ENCODE measurements at places on chromosomes 12 and 14.

- no peak for DNase-seq
Measured at GRCh38 chr12:31496257-31496656, 94.7 kb downstream of the DENND5B start.

- no peak for DNase-seq
Measured at GRCh38 chr14:74347097-74347794, 1.0 kb upstream of the VRTN start.

- DNase-seq: no peak
Measured at GRCh38 chr12:103807561-103808238, 33.3 kb downstream of the NT5DC3 start.

- DNase-seq: no peak
Measured at GRCh38 chr14:91371011-91371989, 46.3 kb downstream of the CCDC88C start.

DNA sequence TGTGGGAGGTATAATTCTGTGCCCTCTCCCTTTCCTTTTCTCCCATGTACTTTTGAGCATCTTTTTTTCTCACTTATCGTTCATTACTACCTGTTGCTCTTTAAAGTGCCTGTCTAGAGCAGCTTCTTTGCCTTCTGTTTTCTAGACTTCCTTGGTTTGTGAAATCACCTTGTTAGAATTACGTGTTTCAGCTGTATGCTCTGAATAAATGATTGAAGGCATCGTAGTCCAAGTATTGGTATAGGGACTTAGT is 1.3 kb downstream of the NEDD1 start:
- DNase-seq: no peak
